Gastrocnemius medialis (tissue), 4 donors: ENCODE measurements at places on chromosomes 16 and 17.

GRCh38 chr17:48570325-48571023 lies 7.7 kb downstream of the HOXB4 start:
- DNase-seq: no peak

DNA sequence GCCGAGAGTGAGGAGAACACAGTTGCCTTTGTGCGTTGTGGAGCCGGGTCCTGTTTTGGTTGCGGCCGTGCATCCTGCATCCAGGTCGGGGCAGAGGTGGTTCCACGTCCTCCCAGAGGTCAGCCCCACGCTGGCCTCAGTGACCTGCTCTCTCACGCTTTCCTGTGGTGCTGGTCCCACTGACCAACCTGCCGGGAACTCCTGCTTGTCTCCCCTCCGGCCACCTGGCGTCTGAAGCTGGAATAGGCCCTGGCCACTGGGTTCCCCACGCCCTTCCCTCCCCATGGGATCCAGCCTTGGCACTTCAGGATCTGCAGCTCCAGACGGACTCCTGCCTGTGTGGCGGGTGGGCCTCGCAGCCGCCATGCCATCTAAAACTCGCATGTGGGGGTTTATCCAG lies 85.5 kb upstream of the ZNF750 start:
- DNase-seq: no peak

DNA sequence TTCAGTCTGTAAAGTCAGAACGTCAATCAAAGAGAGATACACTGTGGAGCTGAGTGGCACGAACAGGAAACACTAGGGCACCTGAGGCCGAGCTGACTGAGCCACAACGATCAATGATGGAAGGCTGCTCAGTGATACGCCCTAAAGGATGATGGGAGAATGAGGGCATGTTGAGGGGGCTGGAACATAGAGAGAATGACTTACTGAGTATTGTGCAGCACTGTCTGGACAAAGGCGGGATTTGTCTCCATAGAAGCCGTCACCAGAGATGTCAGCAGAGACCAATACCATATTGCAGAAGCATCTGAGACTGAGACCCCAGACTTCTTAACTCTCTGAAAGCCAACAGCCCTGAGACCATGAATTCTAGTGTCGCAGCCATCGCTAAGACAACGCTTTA lies 33.4 kb downstream of the ZZEF1 start:
- no peak for DNase-seq

DNA sequence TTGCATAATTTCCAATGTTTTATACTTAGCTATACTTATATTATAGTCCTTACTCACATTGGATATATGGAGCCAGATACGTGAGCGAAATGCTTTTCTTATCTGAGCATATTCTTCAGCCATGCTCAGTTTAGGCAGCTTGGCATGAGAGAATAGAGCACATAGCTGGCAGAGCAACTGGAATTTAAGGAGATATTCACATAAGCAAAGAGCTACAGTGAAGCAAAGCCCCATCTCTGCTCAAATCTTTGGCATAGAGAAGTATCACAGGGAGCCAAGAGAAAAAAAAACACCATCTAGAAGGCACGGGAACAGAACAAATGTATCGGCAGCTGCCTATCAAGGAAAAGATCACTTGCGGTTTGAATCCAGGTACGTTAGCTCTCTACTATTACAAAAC lies 734.2 kb upstream of the KIF2B start:
- DNase-seq: no peak

DNA sequence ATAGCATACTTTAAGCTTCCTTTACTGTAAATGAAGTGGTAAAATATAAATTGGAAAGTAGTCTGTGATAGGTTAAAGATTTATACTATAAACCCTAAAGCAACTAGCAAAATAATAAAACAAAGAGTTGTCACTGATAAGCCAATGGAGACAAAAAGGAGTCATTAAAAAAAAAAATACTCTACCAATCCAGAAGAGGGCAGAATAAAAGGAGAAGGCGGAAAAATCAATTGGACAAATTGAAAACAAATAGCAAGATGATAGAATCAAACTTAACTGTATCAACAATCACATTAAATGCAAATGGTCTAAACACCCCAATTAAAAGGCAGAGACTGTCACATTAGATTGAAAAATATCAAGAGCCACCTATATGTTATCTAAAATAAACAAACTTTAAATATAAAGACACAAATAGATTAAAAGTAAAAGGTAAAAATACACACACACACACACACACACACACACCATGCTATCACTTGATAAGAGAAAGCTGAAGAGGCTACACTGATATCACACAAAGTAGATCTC lies 71.8 kb downstream of the CACNG1 start:
- DNase-seq: no peak

DNA sequence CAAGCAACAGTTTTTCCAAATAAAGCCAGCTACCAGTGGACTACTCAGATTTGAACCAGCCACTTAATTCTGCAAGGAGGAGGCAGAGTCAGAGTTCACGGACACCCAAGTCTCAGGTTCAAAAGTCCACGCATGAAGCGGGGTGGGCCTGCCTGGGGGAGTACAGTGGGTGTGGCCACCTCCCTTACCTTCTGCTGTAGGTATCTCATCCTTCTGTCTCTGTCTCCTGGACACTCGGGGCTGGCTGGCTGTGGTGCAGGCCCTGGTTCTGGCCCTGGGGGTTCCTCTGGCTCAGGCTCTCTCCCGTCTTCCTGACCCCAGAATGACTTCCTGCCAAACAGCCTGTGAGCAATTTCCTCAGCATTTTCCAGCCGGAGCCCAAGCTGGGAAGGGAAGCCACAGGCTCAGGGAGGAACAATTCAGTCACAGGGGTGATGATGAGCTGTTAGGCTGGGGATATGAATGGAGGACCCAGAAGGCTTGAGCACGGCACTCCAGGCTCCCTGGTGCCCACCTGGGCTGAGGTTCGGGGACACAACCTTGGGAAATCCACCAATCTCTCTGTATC lies 101.9 kb downstream of the LITAF start:
- DNase-seq: no peak

GRCh38 chr17:73365301-73365874 lies 53.6 kb upstream of the CDC42EP4 start:
- peak; percentile 45 for DNase-seq

DNA sequence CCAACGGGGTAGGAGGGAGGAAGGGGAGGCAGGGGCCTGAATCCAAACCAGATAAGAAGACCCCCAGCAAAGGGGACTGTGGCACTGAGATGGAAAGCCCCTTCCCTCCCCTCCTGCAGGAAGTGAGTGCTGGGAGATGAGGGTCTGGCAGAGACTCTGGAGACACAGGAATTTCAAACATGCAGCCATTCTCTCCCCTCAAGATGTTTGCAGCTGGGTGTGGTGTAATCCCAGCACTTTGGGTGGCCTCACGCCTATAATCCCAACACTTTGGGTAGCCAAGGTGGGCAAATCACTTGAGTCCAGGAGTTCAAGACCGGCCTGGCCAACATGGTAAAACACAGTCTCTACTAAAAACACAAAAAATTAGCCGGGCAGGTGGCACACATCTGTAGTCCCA lies 33.9 kb upstream of the FAAP100 start:
- DNase-seq: no peak

DNA sequence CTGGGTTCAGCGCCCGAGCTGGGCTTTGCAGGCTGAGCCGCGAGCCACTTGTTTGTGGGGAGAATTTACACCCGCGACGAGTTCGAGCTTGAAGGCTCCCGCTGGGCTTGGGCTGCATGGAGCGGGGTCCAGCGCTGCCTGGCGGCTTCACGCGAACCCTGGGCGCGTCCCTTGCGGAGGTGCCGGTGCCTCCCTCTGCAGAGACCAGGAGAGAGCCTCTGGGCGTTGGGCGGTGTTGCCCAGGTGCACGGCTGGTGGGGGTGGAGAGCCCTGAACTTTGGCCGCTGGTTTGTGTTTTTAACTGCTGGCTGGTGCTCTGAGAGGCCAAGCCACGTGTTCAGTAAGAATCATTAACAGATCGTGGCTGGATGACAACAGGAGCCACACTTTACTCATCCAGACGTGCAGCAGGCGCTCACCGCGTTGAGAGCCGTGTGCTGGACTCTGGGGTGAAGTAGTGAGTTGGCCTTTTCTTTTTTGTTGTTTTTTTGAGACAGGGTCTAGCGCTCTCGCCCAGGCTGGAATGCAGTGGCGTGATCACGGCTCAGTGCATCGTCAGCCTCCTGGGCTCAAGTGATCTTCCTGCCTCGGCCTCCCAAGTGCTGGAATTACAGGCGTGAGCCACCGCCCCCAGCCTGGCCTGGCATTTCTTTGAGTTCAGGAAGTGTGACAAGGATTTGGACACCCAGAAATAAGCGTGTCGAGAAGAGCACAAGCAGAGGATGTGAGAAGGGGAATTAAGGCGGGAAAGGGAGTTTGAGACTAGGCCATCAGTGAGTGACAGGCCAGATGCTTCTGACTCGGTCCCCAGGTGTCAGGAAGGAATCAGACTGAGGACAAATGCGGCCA lies 827 bp downstream of the CDK10 start:
- DNase-seq: no peak

DNA sequence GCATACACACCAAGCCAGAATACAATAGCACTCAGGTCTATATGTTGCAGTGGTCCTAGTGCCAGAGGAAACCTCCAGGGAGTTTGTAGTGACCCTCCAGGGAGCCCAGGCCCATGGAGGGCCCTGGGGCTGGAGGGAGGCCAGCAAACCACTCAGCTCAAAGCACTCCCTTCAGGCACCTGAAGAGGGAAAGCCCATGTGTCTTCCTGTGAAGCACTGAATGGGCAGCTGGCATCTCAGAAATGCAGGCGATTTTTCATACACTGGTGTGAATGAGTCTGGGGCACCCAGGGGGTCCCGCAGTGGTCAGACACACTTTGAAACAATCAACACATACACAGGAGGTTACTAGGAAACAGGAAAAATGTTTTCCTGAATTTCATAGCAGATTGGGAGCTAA lies 12.8 kb downstream of the TBC1D26 start:
- DNase-seq: no peak

GRCh38 chr17:7959503-7960253 lies 27.7 kb downstream of the CNTROB start:
- DNase-seq: no peak

GRCh38 chr17:80212962-80213642 lies 7.0 kb downstream of the SGSH start:
- DNase-seq: no peak

- DNase-seq: no peak
Measured at GRCh38 chr17:6547336-6547735, 9.0 kb downstream of the PITPNM3 start.

DNA sequence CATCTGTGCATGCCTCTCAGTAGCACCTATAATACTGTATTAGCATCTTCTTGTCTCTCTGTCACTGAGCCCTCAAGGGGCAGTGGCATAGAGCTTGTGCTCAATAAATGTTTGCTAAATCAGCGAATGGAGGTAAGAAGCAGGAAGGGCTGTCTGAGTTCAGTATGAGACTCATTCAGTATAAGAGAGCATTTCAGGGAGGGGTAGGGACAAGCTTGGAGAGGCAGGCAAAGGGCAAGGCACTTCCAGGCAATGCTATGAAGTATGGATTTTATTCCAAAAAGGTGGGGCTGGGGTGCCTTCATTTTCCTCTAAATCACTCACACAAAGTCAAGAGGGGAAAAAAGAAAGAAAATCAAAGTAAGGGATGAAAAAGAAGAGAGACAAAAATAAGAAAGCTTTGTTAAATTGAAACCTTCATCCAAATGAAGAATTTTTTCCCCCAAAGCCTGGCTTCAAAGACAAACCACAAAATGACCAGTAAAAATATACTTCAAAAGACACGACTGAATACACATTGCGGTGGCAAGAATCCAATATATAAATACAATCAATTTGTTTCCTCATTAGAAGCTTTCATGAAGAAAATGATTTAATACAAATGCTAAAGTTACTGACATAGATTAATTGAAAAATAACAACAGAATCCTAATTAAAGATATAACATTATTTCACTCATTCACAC lies 51.2 kb downstream of the SKAP1 start:
- no peak for DNase-seq

GRCh38 chr16:23433261-23433920 lies 19.6 kb downstream of the COG7 start:
- DNase-seq: no peak
